Stimulated activated naive CD4-positive, alpha-beta T cell treated with Interleukin-2 at 50 U/mL for 16 hours (primary cell): ENCODE measurements at places on chromosomes 3 and 15.

GRCh38 chr3:55895897-55896566 is 408.9 kb upstream of the WNT5A start:
- no peak for DNase-seq

- no peak for DNase-seq
Measured at GRCh38 chr3:17833786-17834559, 91.5 kb upstream of the TBC1D5 start.

GRCh38 chr3:69579306-69580041 is 159.8 kb upstream of the MITF start:
- no peak for DNase-seq

DNA sequence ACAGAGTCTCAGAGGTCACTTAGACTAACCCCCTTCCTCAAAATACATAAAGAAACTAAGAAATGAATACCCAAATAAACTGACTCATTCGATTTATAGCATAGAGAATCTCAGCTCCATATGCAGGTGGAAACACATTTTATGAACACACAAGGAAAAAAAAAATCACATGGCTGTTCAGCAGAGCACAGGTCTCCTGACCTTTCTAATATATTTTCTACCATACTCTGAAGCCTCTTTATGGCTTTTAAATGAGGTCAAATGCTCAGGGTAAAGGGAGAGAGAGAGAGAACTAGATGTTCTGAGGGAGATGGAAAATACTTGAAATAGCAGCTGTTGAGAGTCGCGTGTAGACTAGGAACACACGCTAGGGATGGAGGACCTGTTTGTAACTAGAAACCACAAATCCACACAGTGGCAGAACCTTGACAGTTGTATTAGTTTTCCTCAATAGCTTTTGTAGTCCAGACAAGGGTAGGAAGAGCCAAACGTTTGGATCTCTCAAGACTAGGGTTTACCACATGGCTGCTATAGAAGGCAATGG is 165.3 kb downstream of the FMN1 start:
- no peak for DNase-seq

- no peak for DNase-seq
Measured at GRCh38 chr3:53242155-53242554, 13.7 kb downstream of the TKT start.

DNA sequence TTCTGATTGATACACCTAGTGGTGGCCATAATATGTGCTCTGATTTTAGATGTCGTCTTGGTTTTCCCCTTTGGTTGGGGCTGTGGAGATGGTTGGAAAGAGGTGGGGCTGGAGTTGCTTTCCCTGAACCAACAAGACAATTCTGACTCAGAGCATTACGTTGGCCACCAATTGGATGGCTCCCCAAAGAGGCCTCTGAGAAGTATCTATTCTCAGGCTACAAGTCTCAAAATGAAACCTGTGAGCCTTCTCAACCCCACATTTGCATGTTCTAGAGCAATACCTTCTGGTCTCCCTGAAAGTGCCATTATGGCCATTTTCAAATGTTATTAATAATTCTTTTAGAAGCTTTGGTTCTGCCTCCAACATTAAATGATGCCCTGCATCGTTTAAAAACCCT is 188.4 kb upstream of the WNT5A start:
- DNase-seq: no peak

DNA sequence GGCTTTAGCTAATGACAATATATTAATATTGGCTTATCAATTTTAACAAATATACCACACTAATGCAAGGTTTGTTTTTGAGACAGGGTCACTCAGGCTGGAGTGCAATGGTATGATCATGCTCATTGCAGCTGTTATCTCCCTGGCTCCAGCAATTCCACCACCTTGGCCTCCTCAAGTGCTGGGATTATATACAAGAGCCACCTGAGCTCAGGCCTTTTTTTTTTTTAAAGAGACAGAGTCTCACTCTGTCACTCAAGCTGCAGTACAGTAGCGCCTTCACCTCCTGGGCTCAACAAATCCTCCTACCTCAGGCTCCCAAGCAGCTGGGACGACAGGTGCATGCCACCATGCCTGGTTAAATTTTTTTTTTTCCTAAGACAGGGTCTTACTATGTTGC is 11.7 kb downstream of the DLG1 start:
- no peak for DNase-seq

DNA sequence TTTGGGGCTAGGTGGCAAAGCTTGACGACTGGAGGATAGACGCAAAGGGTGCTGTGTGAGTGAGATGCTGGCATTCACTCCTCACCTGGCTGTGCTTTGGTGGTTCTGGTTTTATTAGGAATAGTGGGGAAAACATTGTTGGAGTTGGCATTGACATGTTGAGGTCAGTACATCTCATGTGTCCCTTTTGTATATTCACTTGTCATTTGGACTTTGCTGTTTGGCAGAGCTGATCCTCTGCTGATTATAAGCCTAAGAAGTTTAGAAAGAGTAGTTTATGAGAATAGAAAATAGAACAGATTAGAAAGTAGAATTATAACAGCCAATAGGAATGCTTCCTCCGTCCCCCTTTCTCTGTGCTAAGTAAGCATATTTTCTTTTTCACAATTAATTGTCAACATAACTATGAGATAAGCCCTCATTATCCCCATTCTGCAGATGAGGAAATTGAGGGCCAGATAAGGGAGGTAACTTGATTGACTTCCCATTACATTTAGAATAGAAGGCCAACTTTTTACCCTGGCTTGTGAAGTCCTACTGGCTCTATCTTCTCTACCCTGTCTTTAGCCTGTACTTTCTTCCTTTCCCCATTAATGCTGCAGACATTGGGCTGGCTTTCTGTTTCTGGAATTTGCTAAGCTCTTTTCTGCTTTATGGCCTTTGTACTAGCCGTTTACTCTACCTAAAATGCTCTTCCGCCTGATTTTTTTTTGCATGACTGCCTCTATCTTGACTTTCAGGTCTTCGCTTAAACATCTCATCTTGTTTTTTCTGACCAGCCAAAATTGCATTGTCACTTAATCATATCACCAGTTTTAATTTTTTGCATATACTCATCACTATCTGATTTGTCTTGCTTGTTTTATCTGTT is 12.8 kb downstream of the ITPR1 start:
- no peak for DNase-seq

DNA sequence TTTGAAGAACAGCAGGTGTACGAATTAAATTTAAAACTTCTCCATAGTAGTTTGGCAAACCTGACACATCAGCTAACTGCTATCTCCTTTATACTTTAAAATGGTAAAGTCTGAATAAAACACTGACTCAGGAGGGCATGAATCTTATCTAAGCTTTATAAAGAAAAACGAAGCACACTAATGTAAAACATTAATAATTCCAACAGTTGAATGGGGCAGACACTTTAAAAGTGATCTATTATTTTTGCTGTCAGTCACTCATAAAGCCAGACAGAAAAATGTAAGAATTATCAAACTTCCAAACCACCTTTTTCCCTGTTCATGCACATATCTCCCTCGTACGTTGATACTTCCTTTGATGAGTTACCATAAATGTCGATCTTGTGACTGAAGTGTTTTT is 2.6 kb downstream of the ARF4 start:
- no peak for DNase-seq

DNA sequence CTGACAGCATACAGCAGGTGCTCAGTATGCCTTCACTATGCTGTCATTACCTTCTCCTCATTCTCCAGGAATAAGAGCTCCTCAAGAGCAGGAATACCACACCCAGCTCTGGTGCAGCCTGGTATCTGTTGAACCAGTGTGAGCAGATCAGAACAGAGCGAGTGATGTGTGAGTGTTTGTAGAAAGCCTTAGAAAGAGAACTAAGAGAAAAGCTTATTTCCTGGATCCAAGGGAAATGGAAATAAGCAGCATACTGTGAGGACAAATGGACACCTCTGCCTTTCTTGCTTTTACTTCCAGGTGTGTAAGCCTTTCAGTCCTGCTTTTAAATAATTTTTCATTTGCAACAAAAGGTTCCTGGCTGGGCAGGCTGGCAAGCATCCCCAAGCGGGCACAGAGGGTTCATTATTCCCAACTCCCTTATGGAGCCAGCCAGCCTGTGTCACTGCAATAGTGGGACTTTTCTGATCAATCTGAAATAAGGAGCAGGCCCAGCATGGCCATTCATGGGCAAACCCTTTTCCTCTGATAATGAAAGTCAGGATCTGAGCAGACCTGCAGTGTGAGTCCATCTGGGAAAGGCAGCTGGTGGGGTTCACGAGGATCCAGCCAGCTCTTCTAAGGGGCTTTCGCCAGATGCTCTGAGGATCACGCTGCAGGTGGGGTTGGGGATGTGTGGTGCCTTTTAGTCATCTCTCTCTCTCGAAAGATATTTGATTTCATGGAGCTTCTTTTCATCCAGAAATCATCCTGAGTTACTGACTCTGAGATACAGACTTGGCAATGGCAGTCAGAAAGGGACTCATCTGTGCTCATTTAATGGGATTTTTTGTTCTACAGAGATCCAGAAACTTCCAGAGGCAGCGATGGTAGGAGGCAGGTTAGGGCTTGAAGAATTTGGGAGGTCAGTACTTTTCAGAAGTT is 594.9 kb upstream of the CFAP20DC start:
- DNase-seq: no peak

GRCh38 chr15:81152799-81153198 is 18.7 kb downstream of the CFAP161 start:
- no peak for DNase-seq

DNA sequence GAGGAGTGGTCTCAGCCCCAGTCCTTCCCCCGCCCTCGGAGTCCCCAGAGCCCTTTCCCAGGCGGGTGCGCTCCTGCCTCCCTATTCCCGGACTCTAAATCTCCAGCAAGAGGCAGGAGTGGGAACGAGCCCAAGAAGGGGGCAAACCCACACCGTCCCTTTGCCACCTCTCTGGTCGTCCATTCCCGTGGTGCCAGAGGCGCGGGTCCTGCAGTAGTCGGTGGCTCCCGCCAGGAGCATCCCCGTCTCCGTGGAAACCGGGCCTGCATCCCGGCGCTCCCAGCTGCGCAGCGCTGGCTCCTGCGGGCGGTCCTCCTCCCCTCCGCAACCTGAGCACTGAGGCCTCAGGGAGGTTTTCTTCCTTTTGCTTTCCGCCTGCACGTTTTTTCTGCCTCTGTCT is 44.8 kb downstream of the LHFPL4 start:
- DNase-seq: no peak
